ENCODE measurements at places on chromosomes 1 and 21.

DNA sequence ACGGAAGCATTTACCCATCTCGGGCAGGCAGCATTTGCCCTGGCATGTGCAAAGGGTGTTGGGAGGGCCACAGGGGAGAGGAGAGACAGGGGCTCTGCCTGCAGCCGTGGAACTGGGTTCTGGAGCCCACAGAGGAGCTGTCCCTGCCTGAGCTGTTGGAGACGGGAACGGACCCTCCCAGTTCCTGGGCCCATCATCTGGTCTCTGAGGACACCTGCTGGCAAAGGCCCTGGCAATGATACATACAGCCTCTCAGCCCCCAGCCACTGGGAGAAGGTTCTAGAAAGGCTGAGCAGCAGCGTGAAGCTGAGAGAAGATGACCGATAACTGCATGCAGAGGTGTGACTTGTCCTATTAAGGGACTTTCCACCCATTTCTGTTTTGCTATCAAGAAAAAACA is 31.4 kb downstream of the FAAP20 start:
- DNase-seq = no peak

- DNase-seq = no peak
These were observed 562 bp downstream of the MAP7D1 start for GRCh38 chr1:36156329-36157114.

DNA sequence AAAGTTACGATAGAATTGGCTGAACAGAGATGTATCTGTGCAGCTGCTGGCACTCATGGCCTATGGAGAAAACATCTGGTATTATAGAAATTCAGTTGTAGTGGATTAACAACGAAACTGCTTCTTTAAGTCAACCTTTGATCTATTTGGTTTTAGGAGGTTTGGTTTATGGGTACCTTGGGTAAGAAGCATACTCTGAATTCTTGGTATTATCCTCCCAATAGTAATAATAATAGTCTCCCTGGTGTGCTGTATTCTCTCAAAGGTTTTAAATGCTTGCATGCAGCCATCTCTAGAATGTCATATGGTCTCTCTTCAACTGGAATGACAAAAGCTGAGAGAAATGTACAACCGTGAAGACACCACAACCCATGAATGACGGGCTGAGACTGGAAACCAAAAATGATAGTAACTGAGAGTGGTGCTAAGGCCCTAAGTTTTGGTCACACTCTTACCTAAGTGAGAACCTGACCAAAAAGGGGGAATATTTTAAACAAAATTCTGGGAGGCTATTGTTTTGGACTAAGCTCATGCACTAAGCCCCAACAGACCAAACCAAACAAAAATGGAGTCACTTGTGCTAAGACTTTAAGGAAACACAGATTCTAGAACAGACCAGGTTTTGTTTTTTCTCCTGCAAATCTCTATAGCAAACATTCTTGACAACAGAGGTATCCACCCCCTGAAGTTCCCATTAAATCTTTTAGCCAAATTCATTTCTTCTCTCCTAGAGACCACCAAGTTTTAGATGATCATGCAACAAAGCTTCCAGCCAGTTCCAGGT is 17.6 kb upstream of the TMEM61 start:
- no peak for DNase-seq

DNA sequence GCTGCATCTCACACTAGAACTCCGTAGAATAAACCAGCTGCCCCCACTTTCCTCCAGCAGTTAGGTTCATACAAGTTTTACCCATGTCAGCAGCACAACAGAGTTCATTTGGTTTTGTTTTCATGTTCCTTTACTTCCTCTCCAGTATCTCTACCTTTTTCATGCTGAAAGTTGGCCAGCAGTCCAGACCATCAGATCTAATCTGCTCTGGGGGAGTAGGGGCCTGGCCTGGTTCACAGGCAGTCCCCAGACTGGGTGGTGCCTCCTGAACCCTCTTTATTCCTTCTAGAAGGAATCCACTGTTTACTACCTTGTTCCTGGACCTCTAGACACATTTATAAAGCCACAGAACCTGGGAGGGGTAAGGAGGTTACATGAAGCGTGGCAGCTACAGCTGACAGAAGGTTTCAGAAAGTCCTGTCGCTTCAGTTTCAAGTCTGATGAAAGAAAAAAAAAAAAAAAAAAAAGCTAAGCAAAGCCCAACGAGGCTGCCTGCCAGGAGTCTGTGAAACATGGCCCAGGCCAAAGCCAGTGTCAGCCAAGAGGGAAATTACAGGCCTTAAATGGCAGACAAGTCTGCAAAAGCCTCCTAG is 184.6 kb upstream of the JUN start:
- DNase-seq = peak; percentile 32

- DNase-seq = peak; percentile 63
These were observed 343.4 kb downstream of the MATN1 start for GRCh38 chr1:30379684-30380624.

DNA sequence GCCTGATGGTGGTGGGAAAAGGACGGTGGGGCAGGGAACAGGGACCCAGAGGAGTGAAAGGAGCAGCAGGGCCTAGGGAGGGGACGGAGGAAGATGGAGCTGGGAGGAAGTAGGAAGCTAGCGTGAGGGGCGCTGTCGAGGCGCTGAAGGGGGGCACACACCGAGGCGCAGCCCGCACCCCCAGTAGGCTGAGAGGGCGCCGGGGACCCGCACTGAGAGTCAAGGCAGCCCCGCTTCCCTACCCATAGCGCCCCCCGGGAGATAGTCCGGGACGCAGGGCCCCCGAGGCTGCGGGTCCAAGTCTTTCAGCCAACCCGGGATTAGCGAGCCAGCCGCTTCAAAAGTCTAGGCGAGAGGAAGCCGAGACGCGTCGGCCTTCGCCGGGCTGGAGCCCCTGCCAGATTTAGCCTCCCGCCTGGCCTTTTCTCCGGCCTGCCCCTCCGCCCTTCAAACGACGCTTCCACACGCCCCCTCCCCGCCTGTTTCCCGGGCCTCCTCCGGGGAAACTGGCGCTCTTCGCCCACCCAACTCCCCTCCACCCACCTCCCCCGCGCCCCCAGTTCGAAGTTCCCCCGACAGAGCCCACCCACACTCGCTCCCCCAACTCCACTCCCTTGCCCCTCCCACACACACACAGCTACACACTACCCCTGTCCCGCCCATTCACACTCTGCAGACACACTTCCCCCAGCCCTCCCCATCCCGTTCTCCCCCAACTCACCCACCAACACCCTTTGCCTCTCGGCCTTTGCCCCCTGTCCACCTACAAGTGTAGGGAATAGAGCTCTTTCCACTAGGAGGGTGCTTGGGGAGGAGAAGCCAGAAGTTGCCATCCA is 7.8 kb upstream of the PROX1 start:
- no peak for DNase-seq

GRCh38 chr1:158257888-158258287 is 3.7 kb downstream of the CD1A start:
- DNase-seq = no peak

DNA sequence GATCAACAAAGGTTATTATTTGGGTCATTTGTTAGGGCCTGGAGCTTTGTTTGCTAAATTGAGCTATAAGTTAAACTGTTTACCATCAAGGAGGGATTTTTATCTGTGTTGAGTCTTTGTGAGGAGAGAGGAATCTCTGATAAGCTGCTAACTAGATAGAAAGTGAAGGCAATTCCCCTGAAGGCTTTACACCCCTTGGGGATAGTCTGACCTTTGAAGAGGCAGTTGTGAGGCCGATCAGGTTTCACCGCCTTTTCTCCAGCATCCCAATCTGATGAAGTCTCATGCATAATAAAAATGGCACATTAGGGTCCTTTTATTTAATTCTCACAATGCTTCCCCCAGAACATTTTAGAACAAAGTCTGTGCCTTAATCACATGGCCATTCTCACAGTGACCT is 21.8 kb downstream of the C1orf21 start:
- DNase-seq = no peak

DNA sequence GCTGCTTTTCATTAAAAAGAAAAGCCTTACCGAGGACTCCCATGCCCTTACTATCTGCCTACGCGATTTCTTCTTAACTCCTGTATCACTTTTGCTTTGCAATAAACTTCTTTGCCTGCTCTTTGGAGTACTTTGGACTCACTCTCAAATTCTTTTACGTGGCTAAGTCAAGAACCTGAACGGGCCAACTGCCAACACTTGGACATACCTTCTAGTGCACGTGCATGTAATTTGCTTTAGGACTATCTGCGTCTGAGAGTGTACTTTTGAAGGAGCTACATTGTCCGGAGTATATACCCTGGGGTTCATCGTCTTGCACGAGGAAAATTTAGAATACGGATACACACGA is 3.6 kb upstream of the OTUD3 start:
- DNase-seq = no peak

GRCh38 chr1:232066521-232066920 is 439.9 kb downstream of the DISC1 start:
- no peak for DNase-seq

DNA sequence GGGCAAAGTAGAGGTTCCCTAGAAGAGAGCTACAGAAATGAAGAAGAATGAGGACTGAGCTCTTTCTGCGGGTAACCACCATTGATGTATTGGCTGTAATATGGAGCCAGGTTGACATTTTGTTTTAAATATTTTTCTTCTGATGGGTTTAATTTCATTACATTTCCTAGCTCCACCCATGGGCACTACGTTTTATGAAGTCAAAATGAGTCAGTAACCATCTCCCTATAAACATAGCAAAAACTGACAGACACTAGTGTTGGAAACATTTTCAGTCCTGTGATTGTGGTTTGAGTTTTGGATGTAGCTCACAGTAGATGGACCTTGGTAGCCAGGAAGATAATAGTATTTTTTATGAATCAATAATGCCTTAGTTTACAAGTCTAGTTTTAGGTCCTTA is 470.4 kb upstream of the B3GALT2 start:
- no peak for DNase-seq

GRCh38 chr1:54826226-54826816 is 25.2 kb upstream of the TTC22 start:
- no peak for DNase-seq

GRCh38 chr1:109133002-109133706 is 19.2 kb downstream of the ELAPOR1 start:
- DNase-seq = no peak

DNA sequence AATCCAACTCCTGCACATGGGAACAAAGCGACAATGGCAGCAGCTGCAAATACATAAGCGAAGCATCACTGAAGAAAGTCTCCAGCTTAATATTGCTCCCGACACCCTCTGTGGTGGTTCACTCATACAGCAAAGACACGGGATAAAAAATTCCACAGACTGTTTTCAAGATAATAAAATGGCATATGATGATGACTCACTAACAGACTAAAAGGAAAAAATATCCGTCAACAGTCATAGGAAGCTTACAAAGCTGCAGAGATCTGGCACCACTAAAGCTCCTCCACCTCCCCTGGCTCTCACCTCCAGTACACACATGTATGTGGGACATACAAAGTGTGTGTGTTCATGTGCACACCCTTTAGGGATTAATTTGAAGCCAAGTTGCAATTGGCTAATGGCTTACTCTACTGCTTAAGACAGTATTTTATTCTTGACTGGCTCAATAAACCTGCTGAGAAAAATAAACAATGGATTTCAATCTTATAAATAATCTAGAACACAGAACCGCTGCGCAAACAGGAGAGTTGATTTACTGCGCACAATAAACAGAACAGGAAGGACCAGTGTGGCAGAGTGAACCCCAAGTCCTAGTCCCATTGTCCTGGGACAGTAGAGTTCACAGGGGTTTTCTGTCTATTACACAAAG is 94.4 kb downstream of the SLC45A1 start:
- DNase-seq = peak; percentile 73

DNA sequence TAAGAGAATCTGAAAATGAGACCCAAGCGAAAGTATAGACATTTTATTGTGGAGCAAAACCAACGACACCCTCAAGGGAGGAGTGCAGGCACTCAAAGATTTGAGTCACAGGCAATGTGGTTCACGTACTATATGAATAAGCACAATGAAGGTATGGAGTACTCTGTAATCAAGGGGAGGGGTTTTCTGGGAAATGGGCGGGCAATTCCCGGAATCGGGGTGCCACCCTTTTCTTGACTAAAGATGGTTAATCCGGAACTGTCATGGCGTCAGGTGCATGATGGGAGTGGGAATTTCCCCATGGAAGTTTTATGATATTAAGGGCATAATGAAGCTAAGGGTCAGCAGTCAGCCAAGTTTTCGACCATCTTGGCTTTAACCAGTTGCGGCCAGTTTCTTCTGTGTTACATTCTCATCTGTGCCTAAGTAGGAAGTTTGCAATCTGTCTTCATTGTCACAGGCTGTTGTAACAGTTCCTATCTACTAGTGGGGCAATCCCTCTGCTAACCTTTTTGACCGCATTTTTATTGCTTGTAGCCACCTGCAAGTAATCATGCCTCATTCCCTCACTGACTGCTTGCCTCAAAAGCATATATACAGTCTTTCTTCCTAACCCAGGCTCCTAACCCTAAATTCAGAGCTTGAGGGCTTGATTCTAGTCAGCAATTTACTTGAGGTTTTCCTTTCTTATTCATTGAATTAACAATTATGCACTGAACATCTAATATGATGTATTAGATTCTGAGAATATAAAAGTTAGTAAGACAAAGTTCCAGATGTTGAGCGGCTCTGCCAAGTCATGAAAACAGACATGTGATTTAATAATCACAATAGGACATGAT is 775 bp upstream of the AIM2 start:
- no peak for DNase-seq

DNA sequence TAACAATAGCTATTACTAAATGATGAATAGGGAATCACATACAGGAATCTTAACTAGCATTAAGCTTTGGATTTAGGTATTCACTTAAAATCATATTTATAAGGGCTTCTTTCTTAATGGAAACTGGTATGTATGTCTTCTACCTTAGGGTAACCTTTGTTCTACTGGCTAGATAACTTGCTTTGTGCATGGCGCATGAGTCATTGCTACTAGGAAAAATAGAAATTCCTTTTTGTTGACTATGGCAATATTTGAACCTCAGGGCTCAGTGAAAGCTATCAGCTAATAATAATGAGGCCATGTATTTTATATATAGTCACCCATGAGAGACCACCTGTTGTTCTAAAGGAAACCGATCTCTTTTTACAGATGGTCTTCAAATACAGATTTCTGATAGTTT is 72.5 kb downstream of the RPS6KC1 start:
- peak; percentile 29 for DNase-seq

- no peak for DNase-seq
These were observed 63.0 kb downstream of the DISP1 start for GRCh38 chr1:222877854-222878253.

DNA sequence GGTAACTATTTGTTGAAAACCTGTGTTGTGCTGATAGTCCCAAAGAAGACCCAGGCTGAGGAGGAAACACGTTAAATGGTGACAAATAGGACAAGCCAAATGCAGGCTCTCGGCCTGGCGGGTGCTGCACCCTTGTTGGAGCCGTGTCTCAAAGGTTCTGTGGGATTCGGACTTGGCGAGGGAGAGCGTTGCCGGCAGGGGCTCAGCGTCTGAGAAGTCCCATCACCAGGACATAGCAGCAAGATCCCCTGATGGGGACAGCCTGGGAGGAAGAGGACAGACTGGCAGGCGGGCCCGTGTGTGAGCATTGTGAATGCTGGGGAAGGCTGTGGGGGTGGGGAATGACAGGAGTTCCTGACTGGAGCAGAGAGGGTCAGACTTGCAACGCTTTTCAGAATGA is 142.5 kb downstream of the PGBD5 start:
- no peak for DNase-seq
